ENCODE measurements at places on chromosomes 4 and X. TPM values are rescaled to one million over a fixed set of nuclear protein-coding genes. Genes with fewer than 3 reads are reported as not detected.

The FRG1 gene
- total RNA-seq = 35.1 TPM

The AWAT2 gene
- total RNA-seq = not detected

The GAGE2A gene
- 61.7 TPM for total RNA-seq

The ERVMER34-1 gene
- not detected for total RNA-seq

The PCDH18 gene
- total RNA-seq = 2.6 TPM

The PRSS48 gene
- total RNA-seq = not detected

The OTUD6A gene
- not detected for total RNA-seq

The FBXL5 gene
- total RNA-seq = 64.6 TPM

The SPANXC gene
- 15.4 TPM for total RNA-seq

The SPINK2 gene
- not detected for total RNA-seq

The AR gene
- 0.06 TPM for total RNA-seq

The MAGIX gene
- total RNA-seq = 0.12 TPM

The FAM53A gene
- 10.9 TPM for total RNA-seq

The BMPR1B gene
- 1.7 TPM for total RNA-seq

The FGA gene
- total RNA-seq = not detected

The SPATA18 gene
- not detected for total RNA-seq

The SMIM31 gene
- not detected for total RNA-seq

The MBNL3 gene
- 3.5 TPM for total RNA-seq

The TSR2 gene
- total RNA-seq = 13.6 TPM

The STS gene
- total RNA-seq = 0.51 TPM

The SSX4 gene
- total RNA-seq = not detected

The XK gene
- total RNA-seq = 1.7 TPM

The KCNE5 gene
- not detected for total RNA-seq

The SLC34A2 gene
- not detected for total RNA-seq

The MAGEA10 gene
- not detected for total RNA-seq

The TEX11 gene
- total RNA-seq = not detected

The SLC10A4 gene
- not detected for total RNA-seq

The SPP1 gene
- total RNA-seq = 11.0 TPM

The REPS2 gene
- total RNA-seq = 0.97 TPM

The AGTR2 gene
- not detected for total RNA-seq

The FAM133A gene
- total RNA-seq = 4.9 TPM

The OPHN1 gene
- total RNA-seq = 2.6 TPM

The GSX2 gene
- not detected for total RNA-seq

The PASD1 gene
- total RNA-seq = 0.17 TPM

The NPNT gene
- total RNA-seq = not detected

The PGAM4 gene
- total RNA-seq = not detected

The GABRE gene
- 3.0 TPM for total RNA-seq

The LUZP4 gene
- total RNA-seq = not detected

The APOOL gene
- 11.1 TPM for total RNA-seq

The HELQ gene
- total RNA-seq = 6.2 TPM

The TMEM154 gene
- 2.6 TPM for total RNA-seq

The NUP62CL gene
- total RNA-seq = 2.2 TPM

The MAGED4 gene
- total RNA-seq = 42.3 TPM

The PPID gene
- 50.3 TPM for total RNA-seq

The GPRASP2 gene
- total RNA-seq = 17.4 TPM

The NHSL2 gene
- 2.3 TPM for total RNA-seq

The TLR8 gene
- not detected for total RNA-seq

The ARAP2 gene
- 24.1 TPM for total RNA-seq

The SYNPO2 gene
- total RNA-seq = 0.11 TPM

The NDST4 gene
- total RNA-seq = not detected

The PDE6B gene
- 4.2 TPM for total RNA-seq

The HPSE gene
- 2.1 TPM for total RNA-seq

The G3BP2 gene
- total RNA-seq = 82.7 TPM

The SMIM10 gene
- total RNA-seq = 2.7 TPM

The HSFX3 gene
- not detected for total RNA-seq

The RNF128 gene
- total RNA-seq = 1.8 TPM

Data from Daoy (cell line).